ENCODE measurements at places on chromosomes 3 and 15. TPM values are rescaled to one million over a fixed set of nuclear protein-coding genes. Genes with fewer than 3 reads are reported as not detected.
A peak's percentile ranks its signal among the peaks of the same experiment; 100 is the strongest.

CORO2B gene
- 5.0 TPM for total RNA-seq

PDE8A gene
- total RNA-seq = 17.8 TPM

SLC27A2 gene
- total RNA-seq = not detected

PRR20G gene
- not detected for total RNA-seq

HRG gene
- not detected for total RNA-seq

C3orf20 gene
- not detected for total RNA-seq

CLEC3B gene
- total RNA-seq = 80.8 TPM

GRCh38 chr3:126998728-126999127, 15.8 kb downstream of the PLXNA1 start:
- no peak for DNase-seq

- DNase-seq = no peak
Measured at GRCh38 chr3:53200501-53201498, 39.8 kb downstream of the PRKCD start.

DNA sequence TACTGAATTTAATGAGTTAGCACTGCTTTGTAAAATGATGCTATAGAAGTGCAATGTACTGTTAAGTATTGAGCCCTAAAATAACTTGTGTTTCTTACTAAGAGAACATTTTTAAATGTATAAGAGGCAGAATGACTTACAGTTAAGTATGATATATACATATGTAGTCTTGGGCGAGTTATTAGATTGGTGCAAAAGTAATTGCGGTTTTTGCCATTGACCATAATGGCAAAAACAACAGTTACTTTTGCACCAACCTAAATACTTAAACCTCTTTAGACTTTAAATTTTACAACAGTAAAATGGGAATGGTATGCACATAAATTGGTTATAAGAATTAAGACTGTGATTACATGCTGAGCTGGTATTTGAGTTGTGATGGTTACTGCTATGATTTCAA, 79.8 kb downstream of the CNTN3 start:
- no peak for DNase-seq

DNA sequence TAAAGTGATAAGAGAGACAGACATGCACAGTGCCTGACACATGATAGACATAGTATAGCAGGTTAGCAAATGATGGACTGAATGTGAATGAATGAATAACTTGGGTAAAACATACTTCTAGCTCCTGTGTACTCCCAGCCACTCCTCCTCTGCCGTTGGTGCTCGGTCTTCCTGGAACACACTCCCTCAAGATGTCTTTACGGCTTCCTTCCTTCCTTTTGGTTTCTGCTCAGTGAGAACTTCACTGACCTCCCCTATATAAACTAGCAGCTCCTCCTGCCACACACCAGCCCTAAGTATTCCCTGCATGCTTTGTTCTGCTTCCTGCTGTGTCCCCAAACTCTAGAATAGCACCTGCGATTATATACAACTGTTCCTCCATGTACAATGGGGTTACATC, 50.2 kb downstream of the RAD54L2 start:
- DNase-seq = no peak

DNA sequence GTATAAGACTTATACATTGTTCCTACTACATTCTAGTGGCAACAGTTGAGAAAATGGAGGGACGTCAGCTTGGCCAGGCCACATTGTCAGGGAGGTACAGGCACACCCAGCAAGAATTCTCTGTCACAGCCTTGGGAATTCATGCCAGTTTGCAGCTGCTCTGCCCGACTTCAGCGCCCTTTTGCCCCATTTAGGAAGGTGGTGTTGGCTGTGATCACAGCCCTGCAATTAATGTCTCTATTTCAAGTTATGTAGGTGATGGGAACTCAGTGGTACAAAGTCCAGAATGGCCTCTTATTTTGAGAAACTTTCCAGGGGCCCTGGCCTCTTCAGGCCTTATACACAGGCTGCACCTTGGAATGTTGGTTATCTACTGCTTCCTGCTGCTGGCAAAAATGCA, 26.7 kb downstream of the AMOTL2 start:
- no peak for DNase-seq

DNA sequence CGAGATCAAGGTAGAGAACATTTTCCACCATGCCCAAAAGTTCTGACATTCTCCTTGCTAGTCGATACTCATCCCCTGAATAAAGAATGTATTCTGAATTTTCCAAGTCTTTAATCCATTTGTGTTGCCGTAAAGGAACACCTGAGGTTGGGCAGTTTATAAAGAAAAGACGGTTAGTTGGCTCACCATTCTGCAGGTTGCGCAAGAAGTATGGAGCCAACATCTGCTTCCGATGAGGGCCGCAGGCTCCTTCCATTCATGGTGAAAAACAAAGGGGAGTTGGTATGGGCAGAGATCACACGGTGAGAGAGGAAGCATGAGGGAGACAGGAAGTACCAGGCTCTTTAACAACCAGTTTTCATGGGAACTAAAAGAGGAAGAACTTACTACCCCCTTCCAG, 121.2 kb downstream of the DCLK3 start:
- no peak for DNase-seq

- peak; percentile 26 for DNase-seq
Measured at GRCh38 chr3:125115640-125116039, 59.8 kb upstream of the HEG1 start.

DNA sequence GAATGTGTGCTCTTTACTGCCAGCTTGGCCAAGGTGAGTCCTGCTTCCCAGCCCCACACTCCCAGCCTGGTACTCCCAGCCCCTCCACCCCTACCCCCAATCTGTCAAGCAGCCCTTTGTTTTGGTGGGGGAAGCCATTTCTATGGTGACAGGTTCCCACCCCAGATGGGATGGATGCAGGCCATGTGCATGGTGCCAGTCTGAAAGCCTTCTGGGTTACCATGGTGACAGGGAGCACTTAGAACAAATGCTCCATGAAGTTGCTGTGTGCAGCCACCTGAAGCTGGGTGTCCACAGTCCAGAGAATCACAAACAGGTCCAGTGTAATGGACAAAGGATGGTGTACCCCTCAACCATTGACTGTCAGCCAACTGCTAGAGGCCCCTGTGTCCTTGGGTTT, 19.1 kb upstream of the VILL start:
- no peak for DNase-seq

DNA sequence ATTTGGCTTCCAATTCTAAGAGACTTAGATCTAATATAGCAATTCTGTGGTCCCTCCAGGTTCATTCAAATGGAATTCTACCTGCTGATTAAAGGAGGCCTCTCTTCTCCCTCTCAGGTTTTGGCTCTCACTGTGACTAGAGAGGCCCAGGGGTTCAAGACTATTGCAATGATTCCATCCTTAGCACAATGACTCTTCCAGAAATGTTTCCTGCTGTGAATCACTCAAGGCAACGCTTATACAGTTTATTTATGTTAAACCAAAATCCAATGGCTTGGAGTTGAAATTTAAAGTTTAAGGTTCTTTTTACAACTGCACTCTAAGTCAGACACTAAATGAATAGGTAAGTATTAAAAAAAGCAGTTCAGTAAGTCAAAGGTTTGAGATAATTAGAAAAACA, 39.9 kb downstream of the IFT57 start:
- DNase-seq = no peak

DNA sequence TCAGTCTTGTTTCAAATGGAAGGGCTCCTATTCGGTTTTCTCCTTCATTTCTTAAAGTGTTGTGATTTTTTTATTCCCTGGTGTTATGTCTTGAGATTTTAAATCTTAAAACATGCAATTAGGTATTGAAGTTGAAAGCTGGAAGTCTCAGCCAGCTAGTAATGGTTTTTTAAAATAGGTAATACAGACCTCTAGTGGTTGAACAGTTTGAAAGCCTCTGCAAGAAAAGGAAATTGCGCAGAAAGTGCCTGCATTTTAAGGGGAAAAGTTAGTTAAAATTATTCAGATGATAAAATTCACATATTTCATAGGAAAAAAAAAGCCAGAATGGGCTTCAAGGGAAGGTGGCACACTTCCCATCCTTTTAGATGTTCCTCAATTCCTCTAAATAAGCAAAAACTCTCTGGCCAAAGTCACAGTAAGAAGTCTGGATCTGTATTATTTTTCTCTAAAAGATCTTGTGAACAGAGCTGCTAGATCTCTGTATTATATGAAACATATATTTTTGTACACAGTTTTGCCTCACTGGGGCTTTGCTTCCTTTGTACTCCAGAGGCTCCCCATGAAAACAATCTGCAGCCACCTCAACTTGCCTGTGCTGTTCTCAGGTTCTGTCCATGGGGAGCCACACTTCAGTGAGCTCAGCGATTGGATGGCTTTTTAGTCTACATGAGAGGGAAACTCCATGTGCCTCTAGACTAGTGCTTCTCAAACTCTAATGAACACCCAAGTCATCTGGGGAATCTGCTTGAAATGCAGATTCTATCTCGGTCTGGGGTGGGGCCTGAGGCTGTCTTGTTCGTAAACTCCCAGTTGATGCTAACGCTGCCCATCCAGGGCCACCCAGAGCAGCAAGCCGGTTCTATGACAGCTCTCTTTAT, 21.5 kb downstream of the AGTR1 start:
- no peak for DNase-seq

DNA sequence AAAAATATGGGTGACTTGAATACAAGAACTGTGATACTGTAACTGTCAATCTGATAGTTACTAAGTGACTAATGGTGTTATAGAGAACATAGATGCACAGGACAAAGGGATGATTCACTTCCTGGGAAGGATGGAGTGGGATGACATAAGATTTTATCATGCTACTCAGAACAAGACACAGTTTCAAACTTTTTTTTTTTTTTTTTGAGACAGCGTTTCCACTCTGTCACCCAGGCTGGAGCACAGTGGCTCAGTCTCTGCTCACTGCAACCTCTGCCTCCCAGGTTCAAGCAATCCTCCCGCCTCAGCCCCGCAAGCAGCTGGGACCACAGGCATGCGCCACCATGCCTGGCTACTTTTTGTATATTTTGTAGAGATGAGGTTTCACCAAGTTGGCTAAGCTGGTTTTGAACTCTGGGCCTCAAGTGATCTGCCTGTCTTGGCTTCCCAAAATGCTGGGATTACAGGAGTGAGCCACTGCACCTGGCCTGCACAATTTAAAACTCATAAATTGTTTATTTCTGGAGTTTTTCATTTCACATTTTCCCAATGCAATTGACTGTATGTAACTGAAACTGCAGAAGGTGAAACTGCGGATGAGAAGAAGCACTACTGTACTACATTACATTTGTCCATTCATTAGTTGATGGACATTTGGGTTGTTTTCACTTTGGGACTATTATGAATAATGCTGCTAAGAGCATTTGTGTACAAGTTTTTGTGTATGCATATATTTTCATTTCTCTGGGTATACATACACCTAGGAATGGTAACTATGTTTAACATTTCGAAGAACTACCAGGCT, 40.6 kb downstream of the ADIPOQ start:
- no peak for DNase-seq

DNA sequence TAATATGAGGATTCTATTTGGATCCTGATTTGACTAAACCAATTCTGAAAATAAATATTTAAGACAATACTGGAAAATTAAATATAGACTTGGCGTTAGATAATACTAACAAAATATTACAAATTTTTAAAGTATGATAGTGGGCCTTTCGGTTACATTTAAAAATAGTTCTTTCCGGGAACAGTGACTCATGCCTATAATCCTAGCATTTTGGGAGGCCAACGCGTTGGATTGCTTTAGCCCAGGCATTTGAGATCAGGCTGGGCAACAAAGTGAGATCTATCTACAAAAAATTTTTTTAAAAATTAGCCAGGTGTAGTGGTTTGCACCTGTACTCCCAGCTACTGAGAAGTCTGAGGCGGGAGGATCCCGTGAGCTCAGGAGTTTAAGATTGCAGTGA, 30.3 kb upstream of the GADL1 start:
- no peak for DNase-seq

- DNase-seq = no peak
Measured at GRCh38 chr15:38065721-38066345, 131.4 kb downstream of the TMCO5A start.

DNA sequence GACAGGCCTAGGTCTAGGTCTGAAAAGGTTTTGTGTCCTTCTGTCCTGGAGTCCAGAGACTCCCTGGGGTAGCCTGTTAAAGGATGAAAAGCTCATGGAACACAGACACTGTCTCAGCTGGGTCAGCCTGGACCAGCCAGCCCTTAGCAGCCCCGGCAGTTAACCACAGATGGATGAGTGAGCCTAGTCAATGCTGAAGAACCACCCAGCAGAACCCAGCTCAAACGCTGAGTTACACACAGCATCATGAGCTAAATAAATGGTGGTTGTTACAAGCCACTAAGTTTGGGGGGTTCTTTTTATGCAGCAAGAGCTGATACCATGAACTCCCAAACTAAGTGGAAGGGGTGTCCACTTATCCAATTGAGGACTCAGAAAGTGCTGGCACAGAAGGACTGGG, 472.8 kb upstream of the PROK2 start:
- DNase-seq = no peak

DNA sequence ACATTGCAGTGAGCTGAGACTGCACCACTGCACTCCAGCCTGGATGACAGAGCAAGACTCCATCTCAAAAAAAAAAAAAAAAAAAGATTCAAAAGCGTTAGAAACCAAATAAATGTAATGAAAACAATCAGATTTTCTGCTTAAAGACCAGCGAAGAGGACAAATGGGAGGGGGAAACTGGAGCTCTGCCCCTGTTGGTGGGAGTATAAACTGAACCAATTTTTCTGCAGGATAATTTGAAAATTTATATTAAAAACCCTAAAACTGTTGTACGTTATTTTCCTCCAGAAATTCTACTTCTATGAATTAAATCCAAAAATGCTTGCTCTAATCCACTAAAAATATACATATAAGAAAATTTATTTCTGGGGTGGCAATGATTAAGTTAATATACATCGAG, 25.3 kb upstream of the ZSCAN2 start:
- no peak for DNase-seq

GRCh38 chr15:39592500-39592899, 11.6 kb downstream of the THBS1 start:
- no peak for DNase-seq

- peak; percentile 78 for DNase-seq
Measured at GRCh38 chr3:182792901-182793662, at the start of gene ATP11B. TSS of gene ATP11B (plus strand) at chr3:182793504. CDS start at chr3:182793760, 256 bp downstream.

DNA sequence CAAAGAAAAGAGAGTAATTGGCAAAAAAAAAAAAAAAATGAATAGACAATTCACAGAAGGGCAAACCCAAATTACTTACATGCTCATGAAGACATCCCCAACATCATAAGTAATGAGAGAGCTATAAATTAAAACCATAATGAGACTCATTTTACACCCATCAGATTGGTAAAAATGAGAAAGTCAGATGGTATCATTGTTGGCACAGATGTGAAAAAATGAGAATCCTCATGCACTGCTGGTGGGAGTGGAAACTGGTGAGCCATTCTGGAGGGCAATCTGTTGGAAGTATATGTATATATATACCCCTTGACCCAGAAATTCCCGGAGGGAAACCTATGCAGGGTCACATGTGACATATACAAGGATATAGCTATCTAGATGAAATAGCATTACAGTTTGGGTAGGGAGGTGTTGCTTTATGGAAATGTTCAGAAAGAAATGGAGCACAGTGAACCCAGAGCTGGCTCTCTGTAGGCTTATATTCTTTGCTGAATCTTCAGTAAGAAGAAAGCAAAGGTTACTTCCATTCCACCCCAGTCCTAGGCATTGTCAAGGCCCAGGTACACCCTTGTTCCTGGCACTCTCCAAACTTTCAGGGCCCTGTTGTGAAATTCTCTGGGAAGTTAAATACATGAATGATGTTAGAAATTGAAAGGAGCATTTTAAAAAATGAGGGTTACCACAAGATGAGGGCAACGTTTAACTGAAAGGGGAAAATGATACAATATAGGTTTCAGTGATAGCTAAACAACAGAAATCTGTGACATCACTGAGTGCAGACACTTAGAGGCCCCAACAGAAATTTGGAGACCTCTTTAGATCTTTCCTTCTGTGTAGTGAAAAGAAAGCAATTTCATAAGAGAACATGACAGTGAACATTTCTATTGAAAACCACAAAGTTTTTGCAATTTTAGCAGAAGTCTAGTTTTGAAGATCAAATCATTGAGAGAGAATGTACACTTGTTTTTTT, 132.7 kb upstream of the TPRG1 start:
- no peak for DNase-seq

GRCh38 chr3:27714692-27715453, 7.2 kb downstream of the EOMES start:
- DNase-seq = no peak

All from left ventricle myocardium inferior (tissue), 1 donor.